Skeletal muscle tissue (tissue), 5 donors: ENCODE measurements at places on chromosomes 7 and 10. TPM values are rescaled to one million over a fixed set of nuclear protein-coding genes. Genes with fewer than 3 reads are reported as not detected.

GATA3 gene
- total RNA-seq, result 0.52 TPM

TMEM273 gene
- 6.8 TPM for total RNA-seq

SPDYE2B gene
- not detected for total RNA-seq

SPRN gene
- total RNA-seq, result 0.52 TPM

TMEM236 gene
- under 0.01 TPM for total RNA-seq

CUL2 gene
- total RNA-seq, result 18.3 TPM

SEMA3D gene
- 25.1 TPM for total RNA-seq

RAMP3 gene
- total RNA-seq, result 5.7 TPM

MORN4 gene
- 1.0 TPM for total RNA-seq

SORCS3 gene
- 0.52 TPM for total RNA-seq

CLDN12 gene
- total RNA-seq, result 15.7 TPM

ZNF479 gene
- not detected for total RNA-seq

ABCC2 gene
- 1.6 TPM for total RNA-seq

ASAH2 gene
- under 0.01 TPM for total RNA-seq

NUDT13 gene
- 2.1 TPM for total RNA-seq

NKX6-2 gene
- total RNA-seq, result not detected

GSTK1 gene
- total RNA-seq, result 61.6 TPM

EBF3 gene
- 33.4 TPM for total RNA-seq

SHTN1 gene
- 1.6 TPM for total RNA-seq

ADRB1 gene
- total RNA-seq, result 0.52 TPM

PHKG1 gene
- total RNA-seq, result 48.0 TPM

FIGNL1 gene
- 14.6 TPM for total RNA-seq

TMEM225B gene
- 0.52 TPM for total RNA-seq

MPP7 gene
- total RNA-seq, result 5.7 TPM
